Chondrocyte (in vitro differentiated cells): ENCODE measurements at places on chromosomes 2 and 18. TPM values are rescaled to one million over a fixed set of nuclear protein-coding genes. Genes with fewer than 3 reads are reported as not detected.
A peak's percentile ranks its signal among the peaks of the same experiment; 100 is the strongest.

MAL gene
- not detected in 3 replicates for total RNA-seq

TUBA4B gene
- total RNA-seq: not detected in 3 replicates

UGT1A6 gene
- total RNA-seq: 0.17 TPM in 1 of 3 replicates, not detected in the others

LOXHD1 gene
- not detected in 3 replicates for total RNA-seq

SIX2 gene
- 35.0 to 93.2 TPM (median 35.1 TPM) in 3 replicates for total RNA-seq

L3MBTL4 gene
- total RNA-seq: 0.41 to 1.9 TPM (median 1.0 TPM) in 3 replicates

ZAP70 gene
- total RNA-seq: 0.37 to 0.41 TPM in 2 of 3 replicates, not detected in the other

FAM228A gene
- total RNA-seq: 0.22 to 0.58 TPM (median 0.31 TPM) in 3 replicates

MATN3 gene
- total RNA-seq: 17.0 to 17.7 TPM (median 17.0 TPM) in 3 replicates

TDRD15 gene
- 0.07 to 0.12 TPM (median 0.10 TPM) in 3 replicates for total RNA-seq

DNA sequence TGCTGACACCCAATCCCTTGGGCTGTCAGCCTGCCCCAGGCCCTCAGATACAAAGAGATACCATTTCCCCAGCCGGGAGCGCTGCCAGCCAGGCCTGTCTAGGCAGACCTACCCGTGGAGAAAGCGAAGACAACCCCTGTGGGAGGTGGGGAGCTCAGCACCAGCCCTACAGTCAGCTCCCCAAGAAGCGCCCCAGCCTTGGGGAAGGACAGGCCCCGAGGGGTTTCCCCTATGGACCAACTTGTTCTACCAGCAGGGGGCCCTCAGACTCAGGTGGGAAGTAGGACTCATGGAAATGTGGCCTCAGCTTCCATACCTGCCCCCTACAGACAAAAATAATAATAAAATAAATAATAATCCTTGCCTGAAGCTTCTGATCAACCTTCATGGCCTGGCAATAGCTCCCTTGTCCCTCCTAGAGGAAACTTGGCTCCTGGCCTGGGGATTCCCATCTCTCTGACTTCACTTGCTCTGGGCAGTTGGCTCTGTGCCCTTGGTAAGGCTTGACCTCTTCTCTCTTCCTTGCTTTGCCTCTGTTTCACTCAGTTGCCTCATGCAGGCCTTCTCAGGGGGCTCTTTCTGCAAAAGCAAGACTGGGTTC lies 7.0 kb downstream of the SLC35F6 start:
- DNase-seq: peak; percentile 65

DNA sequence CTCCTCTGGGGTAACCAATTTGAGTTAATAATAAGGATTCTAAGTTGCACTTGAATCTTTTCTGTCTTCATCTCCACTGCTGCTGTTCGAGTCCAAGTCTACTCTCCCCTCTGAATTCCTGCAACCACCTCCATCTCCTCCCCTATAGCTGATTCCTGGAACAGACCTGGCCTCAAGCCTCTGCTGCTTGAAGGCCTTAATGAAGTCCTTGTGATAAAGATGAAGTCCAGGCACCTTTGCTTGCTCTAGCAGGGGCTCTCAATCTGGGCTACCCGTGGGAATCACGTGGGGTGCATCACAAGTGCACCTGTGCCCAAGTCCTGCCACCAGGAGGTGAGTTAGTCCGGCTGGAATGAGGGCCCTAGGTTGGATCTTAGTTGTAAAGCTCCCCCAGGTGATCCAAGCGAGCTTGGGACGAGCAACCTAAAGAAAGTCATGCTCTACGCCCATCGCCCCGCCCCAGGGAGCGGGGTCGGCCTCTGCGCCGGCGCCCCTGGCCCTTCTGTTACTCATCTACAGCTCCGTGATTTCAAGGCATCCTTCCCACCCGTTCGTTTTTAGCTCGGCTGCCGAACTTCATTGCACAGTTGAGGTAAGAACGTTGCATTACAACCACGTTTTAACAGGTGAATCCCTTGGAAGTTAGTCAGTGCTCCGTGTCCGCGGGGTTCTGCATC lies 905 bp upstream of the IAH1 start:
- no peak for DNase-seq

DNA sequence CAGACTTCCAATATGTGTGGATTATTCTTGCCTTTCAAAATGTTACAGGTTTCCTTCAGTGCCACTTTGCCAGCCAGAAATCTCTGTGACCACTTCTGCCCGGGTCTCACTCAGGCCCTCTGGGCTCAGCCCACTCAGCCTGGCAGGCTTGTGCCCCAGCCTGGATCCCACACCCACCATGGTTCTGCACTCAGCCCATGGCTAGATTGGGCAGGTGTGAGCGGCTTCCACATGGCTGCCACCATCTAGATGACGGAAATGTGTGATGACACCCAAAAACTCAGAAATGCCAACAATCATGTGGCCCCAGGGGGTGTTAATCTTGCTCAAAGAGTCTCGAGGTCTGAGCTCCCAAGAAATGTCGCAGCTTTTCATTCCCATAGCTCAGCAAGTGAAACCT lies 1097.5 kb upstream of the SLC39A10 start:
- peak; percentile 46 for DNase-seq

DNA sequence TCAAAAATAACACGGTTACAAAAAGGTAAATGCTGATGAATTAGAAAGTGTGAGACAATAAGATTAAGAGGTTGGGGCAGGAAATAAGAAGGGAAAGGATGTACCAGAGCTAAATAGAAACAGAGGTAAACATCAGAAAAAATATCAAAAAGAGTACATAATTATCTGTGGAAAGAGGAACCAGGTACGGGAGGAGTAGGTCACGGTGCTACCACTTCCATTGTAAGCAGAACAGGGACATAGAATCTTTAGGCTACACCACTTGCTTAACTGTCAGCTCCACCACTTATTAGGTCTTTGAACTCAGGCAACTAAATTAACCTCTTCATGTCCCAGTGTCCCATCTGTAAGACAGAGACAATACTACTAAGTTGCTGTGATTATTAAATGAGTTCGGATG lies 350.3 kb downstream of the LRATD1 start:
- no peak for DNase-seq

DNA sequence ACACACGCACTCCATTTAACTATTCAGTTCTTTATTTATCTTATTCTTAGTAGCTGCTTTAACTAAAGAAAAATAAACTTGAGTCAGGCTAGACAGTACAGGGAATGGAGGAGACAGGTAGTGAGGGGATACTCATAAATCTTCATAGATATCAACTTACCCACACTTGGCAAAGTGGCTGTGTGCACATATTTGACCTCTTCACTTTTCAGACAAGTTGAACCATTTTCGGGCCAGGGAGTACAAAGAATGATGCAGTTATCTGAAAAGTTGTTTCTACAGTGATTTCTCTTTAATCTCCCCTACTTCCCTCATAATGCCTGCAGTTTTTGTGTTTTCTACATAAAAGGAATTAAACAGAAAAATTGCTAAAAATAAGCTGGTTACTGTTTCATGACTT lies 307.5 kb downstream of the GULP1 start:
- DNase-seq: no peak

DNA sequence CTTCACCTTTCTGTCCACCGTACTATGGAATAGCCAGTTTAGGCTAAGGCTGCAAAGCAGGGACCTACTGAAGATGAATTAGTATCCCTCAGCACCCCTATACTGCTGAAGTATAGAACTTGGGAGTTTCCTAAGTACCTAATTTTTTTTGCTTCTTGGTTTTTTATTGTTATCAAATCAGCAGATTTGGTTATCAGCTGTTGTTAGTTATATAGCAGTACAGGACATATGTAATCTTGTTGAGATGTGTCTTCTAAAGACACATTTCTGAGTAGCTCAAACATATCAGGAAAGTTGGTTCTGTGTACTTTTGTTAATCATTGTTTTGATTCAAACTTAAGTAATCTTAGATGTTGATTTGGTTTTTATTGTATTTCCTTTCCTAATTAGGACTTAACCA lies 5.2 kb downstream of the MYL12A start:
- DNase-seq: no peak

DNA sequence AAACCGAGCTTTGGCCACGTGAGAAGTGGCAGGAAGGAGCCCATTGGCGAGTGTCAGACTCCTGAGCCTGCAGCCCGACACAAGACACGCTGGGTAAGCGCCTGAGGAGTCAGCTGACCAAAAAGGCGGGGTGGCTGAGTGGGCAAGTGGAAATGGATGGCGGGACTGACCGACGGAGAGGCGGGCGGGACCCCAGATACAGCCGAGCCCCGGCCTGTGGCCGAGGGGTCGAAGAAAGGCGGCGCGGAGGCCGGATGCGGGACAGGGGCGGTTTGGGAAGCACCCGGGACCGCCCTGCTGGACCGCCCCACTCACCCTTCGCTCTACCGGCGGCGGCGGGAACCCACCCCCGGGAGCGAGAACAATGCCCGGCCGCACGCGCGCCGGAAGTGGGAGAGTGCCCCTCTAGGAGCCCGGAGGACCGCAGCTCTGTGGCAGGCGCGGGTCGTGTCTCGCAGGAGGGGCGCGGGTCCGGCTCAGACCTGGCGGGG lies 22.8 kb downstream of the ZSCAN30 start:
- no peak for DNase-seq

DNA sequence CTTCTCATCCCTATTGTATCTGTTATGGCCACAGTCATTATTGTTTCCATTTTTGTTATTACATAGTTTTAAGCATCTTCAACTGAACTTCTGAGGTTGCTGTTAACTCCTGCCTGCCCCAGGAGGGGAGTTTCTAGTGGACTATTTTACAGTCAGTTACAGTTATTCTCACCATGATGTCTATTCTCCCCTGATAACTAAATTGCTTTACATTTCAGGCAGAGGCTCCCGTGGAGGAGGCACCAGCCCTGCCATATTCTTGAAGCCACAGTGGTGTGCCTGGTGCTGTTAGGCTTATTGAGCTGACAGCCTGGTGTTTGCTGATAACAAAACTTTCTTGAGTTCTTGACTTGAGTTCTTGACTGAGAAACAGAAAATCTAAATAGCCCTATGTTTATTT lies 256.4 kb downstream of the TFCP2L1 start:
- DNase-seq: no peak

DNA sequence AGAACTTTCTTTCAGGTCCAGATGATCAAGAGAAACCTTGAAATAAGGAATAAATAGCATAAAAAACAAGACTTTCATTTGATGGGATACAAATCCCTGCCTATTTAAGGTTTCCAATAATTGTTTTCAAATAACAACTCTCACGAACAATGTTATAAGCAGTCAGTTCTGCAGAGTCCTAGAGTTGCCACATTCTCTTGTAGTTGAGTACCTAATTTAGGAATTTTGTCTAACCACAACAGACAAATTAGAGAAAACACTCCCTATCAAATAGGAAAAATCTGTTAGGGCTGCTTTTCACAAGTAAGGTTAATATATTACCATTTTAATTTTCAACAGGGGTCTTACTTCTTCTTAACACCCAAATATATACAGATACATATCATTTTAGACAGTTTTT lies 130.1 kb upstream of the CDH20 start:
- DNase-seq: no peak

GRCh38 chr2:118577202-118577601 lies 270.2 kb downstream of the EN1 start:
- no peak for DNase-seq

- DNase-seq: no peak
Measured at GRCh38 chr2:165843351-165843750, 49.3 kb upstream of the GALNT3 start.

DNA sequence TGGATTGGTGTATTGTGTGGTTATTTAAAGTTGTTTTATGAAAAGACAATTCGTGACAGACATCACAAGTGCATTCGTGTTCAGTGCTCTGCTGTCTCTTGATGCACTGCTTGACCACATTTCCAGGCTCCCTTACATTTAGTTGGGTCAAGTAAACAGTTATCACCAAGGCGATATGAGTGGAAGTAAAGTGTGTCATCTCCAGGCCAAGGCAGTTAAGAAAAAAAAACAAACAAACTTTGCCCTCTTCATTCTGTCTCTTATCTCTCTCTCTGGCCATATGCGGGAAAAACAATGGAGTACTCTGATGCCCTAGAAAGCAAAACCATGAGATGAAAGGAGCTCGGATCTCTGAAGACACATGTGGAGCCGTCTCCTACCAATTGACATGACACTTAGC lies 131.1 kb downstream of the DSEL start:
- no peak for DNase-seq

DNA sequence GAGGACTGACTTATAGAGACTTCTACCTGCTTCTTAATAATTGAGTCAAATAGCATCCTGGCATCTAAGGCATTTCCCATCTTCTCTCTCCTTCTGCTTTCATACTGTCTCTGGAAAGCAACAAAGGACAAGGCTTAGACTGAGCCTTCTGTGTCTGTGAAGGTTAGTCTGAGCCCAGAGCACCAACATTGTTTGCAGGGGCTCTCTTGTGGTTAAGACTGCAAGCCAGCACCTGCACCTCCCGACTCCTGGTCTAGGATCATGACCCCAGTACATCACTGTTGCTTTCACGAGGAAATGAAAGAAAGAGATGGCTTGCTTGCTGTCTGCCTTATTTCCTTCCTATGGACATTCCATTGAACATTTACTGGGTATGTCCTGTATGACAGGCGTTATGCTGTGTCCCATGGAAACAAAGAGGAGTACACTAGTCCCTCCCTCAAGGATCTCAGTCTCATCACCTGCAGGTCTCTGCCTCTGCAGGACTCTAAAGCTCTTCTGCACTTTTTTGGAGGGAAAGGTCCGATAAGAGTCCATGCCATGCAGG lies 315.8 kb upstream of the EPAS1 start:
- no peak for DNase-seq

- DNase-seq: no peak
Measured at GRCh38 chr18:63495675-63496074, 18.9 kb downstream of the SERPINB5 start.
